ENCODE measurements at places on chromosomes 3 and 15.

- no peak for DNase-seq
Observed at GRCh38 chr3:4749567-4750002, 229.7 kb upstream of the BHLHE40 start.

GRCh38 chr3:30751610-30752299 is 142.7 kb downstream of the GADL1 start:
- DNase-seq: no peak

GRCh38 chr15:51117270-51117669 is 22.6 kb upstream of the TNFAIP8L3 start:
- no peak for DNase-seq

DNA sequence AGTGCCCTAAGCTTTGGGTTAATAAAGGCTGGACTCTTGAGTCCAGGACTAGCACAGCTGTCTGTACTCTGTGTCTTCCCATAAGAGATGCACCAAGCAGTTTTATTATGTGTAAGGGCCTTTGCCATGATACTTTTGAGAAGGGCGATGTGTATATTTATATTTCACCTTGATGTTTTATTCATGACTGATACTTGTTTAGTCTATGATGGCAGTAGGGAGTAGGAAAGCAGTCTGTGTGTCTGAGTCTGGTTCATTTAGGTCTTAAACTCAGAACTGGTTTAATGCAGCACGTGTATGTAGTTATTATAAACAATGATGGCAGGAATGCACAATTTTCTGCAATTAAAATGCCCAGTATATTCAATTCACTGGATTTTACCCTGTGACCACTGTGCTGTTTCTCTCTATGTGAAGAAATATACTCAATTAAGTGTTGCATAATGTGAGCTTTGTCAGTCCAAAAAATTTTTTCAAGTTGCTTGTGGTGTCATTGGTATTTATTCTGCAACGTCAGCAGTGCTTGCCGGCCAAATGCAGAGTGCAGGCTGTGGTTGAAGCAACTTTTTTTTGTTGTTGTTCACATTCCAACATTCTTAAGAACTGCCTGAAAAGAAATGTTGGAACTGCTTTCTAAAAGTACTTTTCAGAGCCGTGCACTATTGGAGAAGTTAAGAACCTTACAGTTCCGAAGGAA is 423.7 kb upstream of the SEMA6D start:
- DNase-seq: peak; percentile 51

GRCh38 chr3:62601238-62602070 is 228.1 kb upstream of the FEZF2 start:
- DNase-seq: peak; percentile 59

DNA sequence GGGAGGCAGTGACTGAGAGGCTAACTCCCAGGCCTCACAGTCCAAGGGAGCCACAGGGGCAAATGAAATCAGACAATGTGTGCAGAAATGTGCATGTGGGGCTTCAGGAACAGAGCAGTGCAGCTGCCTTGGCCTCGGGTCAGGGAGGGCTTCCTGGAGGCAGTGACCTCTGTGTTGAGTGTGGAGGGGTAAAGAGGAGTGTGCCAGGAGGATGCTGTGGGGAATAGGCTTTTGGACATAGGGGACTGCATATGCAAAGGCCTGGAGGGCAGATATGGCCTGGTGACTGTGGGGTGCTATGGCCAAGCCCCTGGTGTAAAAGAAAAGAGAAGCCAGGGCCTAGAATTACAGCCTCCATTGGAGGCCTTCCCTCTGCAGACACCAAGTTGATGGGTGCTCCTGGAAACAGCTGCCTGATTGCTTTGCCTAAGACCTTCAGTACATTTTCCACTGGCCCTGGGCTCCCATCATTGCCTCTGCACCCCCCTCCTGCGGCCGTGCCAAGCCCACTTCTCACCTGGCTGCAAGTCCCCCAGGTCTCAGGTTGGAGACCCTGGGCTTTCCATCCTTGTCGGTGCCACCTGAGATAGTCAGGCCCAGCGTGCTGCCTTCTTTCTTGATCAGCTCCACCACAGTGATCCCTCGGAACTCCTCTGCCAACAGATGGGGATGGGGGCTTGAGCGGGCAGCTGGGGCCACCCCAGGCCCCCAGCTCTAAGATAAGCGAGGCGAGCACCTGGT is 15.1 kb downstream of the GRIP2 start:
- no peak for DNase-seq

DNA sequence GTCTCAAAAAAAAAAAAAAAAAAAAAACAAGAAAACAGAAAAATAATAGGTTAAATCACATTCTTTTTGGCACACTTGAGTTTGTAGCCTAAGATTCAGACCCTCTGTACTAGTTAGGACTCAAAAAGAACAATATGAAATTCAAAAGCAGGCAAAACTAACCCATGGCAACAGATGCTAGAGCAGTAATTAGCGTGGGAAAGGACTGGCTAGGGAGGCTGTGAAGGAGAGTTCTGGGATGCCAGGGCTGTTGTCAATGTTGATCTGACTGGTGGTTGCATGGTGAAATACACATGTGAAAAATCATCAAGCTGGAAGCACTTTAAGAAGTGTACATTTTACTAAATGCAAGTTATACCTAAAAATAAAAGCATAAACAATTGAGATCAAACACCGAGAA is 35.6 kb downstream of the KLHL6 start:
- no peak for DNase-seq

DNA sequence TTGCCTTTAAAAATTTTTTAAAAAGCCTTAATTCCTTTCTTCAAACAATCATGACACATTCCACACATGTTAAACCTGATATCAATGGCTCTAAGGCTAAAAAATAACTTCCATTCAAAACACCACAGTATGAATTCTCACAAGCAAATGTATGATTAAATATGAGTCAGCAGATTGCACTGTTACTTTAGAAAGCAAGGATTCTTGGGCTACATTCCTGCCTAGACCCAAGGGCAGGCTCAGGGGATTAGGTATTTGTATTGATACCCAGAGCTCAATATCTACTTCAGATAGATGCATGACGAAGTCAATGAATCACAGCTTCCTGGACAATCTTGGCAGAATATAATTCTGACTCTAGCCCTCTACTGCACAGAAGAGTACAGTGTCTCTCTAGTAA is 65.7 kb downstream of the RARB start:
- no peak for DNase-seq

GRCh38 chr3:146640361-146640760 is 35.2 kb upstream of the PLSCR5 start:
- DNase-seq: no peak

GRCh38 chr3:149331396-149331795 is 2.0 kb downstream of the TM4SF18 start:
- DNase-seq: no peak

- DNase-seq: peak; percentile 14
Observed at GRCh38 chr3:154244644-154245043, 79.6 kb downstream of the DHX36 start.

DNA sequence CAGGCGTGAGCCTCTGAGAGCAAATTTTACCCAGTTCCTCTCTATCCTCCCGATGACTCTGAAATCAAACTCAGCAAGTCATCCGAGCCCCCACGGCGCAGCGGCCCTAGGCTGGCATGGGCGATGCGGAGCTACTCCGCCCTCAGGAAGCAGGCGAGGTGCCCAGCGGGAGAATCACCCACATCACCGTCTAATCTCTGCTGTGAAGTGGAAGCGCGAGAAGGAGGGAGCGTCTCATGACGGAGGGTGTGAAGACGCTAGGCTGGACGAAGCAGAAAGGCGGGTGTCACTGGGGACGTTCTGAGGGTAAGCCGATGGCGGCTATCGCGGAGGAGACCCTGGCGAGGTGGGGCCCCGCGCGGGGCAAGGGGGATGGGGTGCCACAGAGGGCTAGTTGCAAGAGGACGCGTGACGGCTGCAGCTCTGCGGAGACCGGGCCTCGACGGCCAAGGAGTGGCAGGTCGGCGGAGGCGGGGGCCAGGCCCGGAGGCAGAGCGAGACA is 9.1 kb upstream of the GNAI2 start:
- no peak for DNase-seq

DNA sequence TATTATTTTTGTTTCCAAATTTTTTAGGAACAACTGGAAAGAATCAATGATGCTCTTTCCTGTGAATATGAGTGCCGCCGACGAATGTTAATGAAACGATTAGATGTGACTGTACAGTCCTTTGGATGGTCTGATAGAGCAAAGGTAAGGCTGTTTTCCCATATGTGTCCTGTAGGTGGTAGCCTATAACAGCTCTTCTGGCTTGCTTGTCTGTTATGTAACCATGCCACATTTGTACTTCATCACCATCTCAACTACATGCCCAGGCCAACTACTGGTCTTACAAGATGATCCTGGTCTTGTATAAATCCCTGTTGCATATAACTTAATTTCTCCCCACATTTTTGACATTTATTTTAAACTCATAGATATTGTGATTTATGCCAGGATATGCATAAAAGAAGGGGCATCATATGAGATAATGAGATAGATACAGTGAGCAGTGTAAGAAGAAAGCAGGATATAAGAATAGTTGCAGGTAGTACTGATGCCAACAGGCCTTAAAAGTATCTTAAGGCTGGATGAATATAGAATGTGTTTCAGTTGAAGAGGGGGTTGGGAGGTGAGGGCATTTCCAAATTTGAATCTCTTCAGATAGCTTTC is 20.3 kb downstream of the FAM98B start:
- peak; percentile 72 for DNase-seq

DNA sequence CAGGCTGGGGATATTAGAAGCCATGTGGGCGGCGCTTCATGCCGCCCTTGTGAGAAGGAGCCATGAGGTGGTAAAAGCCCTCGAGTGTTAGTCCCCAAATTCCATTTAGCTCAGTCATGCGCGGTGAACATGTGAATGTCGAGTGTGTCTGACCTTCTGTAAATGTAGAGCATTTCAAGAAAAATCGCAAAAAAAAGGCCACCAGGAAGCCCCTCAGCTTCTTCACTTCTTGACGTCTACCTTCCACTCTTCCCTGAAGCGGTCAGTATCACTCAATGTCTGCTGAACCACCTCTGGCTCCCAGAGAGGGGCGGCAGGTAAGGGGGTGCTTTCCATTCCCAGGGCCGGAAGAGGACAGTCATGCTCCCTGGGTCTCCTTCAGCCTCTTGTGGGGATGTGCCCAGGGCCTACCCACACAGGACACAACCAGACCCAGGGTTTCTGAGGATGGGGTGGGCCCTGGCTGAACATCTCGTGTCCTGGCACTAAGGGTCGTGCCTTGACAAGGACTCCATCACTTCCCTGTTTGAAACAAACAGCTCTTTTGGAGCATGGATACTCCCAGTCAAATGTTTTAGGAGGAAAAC is 274.9 kb downstream of the FAM43A start:
- no peak for DNase-seq

- DNase-seq: no peak
Observed at GRCh38 chr15:101018016-101018415, 98.9 kb downstream of the LRRK1 start.

- no peak for DNase-seq
Observed at GRCh38 chr3:26590919-26591484, 31.6 kb upstream of the LRRC3B start.

DNA sequence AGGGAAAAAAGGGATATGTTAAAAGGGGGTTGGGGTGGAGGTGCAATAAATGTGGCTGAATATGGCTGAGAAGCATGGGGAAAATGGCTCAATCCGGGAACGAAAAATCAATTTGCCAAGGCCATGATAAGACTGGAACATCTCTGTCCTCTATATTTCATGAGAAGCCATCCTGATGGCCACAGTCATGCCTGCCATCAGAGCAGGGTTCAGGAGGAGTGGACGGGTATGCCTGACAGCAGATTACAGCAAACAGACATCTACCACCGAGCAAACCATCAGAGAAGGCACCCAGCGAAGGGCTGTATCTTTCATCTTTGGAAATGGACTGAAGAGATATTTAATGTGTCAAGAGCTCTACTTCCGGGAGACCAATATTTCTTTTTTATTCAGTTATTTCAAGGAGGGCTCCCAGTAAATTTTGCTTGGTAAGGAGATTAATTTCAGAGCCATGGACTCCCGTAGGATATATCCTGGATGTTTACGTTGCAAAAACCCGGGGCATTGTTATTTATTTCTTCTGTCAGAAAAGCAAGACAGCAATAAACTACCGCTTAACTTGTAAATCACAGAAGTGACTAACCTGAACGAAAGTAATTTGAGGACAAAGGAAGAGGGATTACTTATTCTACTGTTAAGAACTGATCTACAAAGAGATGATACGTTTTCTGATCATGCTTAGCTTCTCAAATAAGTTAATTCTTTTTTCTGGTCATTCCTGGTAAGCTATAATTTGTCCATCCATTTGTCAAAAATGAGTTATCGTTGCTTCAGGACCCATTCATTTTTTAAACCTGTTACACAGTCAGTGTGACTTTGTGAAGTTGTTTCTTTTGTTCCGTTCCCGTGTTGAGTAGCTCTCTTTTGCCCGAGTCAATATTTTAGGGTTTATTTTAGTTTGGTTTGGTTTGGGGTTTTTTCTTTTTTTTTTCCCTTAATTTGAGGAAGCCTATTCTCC is 80.6 kb upstream of the CHD2 start:
- no peak for DNase-seq

- no peak for DNase-seq
Observed at GRCh38 chr3:3201611-3202010, 22.1 kb upstream of the CRBN start.

DNA sequence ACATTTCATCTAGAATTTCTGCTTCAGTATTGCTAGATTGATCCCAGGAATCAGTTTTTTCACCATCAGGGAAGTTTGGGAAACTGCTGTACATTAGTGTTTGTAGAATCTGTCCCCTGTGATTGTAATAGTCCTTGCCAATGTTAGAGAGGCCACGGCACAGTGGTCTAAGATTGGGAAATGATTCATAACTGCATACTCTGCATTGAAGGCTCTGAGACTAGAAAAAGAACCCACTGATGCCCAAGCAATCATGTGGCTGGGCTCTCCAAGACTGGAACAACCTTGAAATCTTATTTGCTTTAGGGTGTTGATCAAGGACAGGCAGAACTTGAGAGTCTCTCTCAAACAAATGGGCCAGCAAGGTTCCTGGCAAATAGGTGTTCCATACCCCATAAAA is 245.6 kb upstream of the LRTM1 start:
- DNase-seq: no peak

- DNase-seq: no peak
Observed at GRCh38 chr15:58010983-58011382, 54.5 kb downstream of the ALDH1A2 start.

DNA sequence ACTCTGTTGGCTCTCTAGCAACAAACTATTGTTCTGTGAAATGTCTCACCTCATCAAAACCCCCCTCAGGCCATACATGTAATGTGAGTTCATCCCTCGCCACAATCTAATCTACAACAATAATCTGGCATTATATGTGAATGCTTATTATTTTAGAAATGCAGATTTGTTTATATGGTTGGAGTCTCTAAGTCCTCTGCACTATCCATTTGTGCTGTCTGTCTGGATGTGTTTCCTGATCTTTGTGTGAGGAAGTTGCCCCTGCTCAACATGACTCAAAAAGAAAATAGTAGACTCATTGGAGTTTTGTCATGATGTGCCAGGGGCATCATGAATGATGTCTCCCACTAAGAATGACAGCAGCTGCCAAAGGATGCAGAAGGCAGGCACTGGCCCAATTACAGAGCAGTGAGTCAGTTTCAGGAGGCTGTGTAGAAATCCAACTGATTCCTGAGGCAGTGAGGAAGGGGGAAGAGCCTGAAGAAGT is 161.6 kb upstream of the PDZRN3 start:
- DNase-seq: peak; percentile 75

Measured in AG20443 (cell line).